ENCODE measurements at places on chromosomes 7 and 10. TPM values are rescaled to one million over a fixed set of nuclear protein-coding genes. Genes with fewer than 3 reads are reported as not detected.

- DNase-seq = no peak
Measured at GRCh38 chr7:130084037-130084875, 13.9 kb downstream of the KLHDC10 start.

DNA sequence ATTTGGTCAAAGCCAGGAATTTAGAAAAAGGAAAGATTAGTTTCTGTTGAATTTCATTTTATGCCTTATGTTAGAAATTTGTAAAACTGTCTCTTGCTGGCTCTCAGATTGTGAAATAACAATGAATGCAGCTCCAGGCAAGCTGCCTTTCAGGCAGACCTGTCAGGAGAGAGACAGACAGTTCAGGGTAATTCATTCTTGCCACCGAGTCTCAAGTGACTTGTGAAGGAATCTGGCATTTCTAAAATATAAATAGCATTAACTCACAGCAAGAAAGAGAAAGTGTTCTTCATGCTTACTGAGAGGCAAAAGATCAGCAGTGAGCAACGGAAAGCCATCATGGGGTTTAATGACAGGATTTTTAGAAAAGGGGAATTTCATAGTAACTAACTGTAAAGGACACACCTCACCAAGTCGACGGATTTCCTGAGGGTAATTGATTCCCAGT, 442.3 kb upstream of the AKR1E2 start:
- DNase-seq = no peak

DNA sequence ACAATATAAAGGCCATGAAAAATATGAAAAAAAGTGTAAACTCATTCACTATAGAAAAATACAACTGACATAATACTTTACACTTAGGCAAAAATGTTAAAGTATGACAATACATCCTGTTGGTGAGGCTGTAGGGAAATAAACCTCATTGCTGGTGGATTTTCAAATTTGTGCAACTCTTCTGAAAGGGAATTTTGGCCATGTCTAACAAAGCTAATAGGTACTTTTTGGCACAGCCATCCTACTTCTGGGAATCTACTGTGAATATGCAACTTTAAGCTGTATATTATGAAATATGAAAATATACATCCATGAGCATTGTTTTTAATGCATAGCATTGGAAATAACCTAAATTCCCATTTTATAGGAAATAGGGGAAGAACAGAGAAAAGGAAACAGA, 13.4 kb upstream of the COA1 start:
- DNase-seq = no peak

GRCh38 chr7:70458745-70459144, 673.2 kb upstream of the GALNT17 start:
- no peak for DNase-seq

DNA sequence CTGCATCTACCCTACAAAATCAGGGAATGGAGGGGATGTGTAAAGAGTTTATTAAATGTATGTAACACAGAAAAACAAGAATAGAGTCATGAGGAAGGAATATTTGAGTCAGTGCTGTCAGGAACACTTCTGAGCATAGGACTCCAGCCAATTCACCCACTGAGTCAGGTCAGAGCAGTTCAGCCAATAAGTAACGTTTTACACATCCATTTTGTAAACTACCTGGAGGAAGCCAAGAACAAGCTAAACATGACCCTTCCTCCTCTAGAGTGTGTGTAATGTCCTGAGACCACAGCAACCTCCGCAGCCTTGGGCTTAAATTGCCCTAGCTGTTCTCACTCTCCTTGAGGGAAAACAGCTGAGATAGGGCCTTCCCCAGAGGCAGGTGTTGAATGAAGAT, 691.5 kb upstream of the LRRN3 start:
- DNase-seq = no peak

Gene AP5Z1
- total RNA-seq = 74.6 TPM

Measured in activated naive CD8-positive, alpha-beta T cell treated with anti-CD3 and anti-CD28 coated beads, Interleukin-2, amount 10 ng/mL, durations not matched to agents 7 days and 5 days (primary cell).